ENCODE measurements at places on chromosomes 6 and 20. TPM values are rescaled to one million over a fixed set of nuclear protein-coding genes. Genes with fewer than 3 reads are reported as not detected.

- H3K4me3 ChIP-seq = no peak overlapping the region
- no peak overlapping the region for H3K27ac ChIP-seq
- no peaks in the 10 kb centered on the region for H3K36me3 ChIP-seq
- no peaks in the 10 kb centered on the region for H3K4me1 ChIP-seq
- no peak for DNase-seq
These were observed 216.3 kb downstream of the TAF4 start for GRCh38 chr20:61849376-61849775.

EMILIN3 gene
- polyA plus RNA-seq = not detected

GRCh38 chr6:136466777-136467176 is 83.4 kb downstream of the MAP7 start:
- H3K4me1 ChIP-seq = peaks cover 7% of the 10 kb centered on the region
- H3K27ac ChIP-seq = no peak overlapping the region
- H3K36me3 ChIP-seq = no peaks in the 10 kb centered on the region
- no peak overlapping the region for H3K4me3 ChIP-seq
- no peak for DNase-seq
- peaks cover 4% of the 10 kb centered on the region for H3K27me3 ChIP-seq

HLA-DQB1 gene
- polyA plus RNA-seq = 74.9 TPM

TTBK1 gene
- polyA plus RNA-seq = not detected

DNA sequence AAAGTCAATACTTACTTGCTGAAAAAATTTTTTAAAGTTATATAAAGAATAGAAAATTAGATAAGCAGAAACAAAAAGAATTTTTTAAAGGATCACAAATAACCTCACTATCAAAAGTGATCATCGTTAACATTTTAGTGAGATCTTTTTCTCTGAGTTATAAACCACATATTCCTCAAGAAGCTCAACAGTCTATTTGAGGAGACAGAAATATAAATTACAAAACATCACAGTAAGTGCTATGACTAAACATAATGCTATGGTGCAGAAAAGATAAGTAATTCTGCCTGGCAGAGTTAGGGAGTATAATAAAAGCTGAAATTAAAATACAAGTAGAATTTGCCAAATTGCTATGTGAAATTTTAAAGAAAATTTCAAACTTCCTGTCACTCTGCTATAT is 226.7 kb downstream of the LMBRD1 start:
- H3K4me1 ChIP-seq = no peaks in the 10 kb centered on the region
- no peak for DNase-seq
- H3K27ac ChIP-seq = no peak overlapping the region
- H3K36me3 ChIP-seq = no peaks in the 10 kb centered on the region
- no peak overlapping the region for H3K4me3 ChIP-seq
- peaks cover 2% of the 10 kb centered on the region for H3K27me3 ChIP-seq

GRCh38 chr6:101386982-101387381 is 6.5 kb upstream of the GRIK2 start:
- no peak overlapping the region for H3K4me3 ChIP-seq
- no peak overlapping the region for H3K27ac ChIP-seq
- H3K27me3 ChIP-seq = no peaks in the 10 kb centered on the region
- H3K4me1 ChIP-seq = no peaks in the 10 kb centered on the region
